MG63 (cell line): ENCODE measurements at places on chromosomes 5 and 9.
A peak's percentile ranks its signal among the peaks of the same experiment; 100 is the strongest.

GRCh38 chr5:172334196-172334595 lies 50.6 kb upstream of the UBTD2 start:
- peak; percentile 22 for DNase-seq

DNA sequence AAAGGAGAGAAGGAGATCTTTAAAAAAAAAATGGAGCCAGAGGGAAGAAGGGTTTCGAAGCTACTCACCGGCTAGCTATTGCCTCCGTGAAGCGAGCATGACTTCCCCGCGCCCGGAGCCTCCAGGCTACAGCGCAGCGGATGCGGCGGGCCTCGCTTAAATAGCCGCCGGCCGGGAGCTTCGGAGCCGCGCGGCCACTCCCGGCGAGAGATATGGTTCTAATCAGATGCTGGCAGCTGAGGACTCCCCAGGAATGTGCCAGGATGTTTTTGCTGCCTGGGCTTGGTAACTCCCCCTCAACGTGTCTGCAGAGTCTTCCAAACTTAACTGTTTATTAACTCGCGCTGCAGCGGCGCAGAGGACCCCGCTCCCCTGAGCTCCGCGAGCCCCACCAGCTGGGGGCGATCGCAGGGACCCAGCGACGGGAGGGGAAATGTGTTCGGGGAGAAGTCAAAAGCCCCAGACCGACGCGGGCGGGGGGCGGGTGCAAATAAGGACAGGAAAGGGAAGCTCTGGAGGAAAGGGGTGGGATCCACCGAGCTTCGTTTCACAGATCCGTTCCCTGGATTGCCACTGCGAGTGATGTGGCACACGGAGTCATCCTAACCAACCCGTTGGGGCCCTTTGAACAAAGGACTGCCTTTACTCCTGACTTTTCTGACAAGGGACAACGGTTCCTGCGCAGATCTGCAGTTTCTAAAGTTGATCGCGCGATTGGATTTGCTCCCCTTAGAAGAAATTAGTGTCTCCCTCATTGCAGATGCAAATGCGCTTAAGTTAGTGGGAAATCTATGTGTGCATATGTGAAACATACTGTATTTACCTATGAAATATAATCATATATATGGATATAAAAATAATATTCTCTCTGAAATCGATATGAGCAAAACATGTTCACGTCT lies at the start of gene DAB2:
TSS of gene DAB2 (minus strand) at position 245 of the 902 bp plus-strand sequence. CDS start 30,660 bp downstream, outside the sequence.
- DNase-seq, result peak; percentile 98

DNA sequence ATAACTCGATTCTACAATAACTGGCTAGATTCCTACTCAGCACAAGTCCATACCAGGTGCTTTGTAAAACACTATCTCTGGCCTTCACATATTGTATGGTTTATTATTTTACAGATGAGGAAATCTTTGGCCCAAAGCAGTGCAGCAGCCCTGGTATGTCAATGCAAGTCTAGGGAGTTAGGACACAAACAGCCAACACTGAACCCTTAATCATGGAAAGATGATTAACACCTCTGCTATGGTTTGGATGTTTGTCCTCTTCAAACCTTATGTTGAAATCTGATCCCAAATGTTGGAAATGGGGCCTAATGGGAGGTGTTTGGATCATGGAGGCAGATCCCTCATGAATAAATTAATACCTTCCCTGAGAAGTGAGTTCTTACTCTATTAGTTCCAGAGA lies 76.6 kb downstream of the MAPKAP1 start:
- no peak for DNase-seq

GRCh38 chr5:125722550-125722949 lies 700.7 kb upstream of the GRAMD2B start:
- peak; percentile 43 for DNase-seq

DNA sequence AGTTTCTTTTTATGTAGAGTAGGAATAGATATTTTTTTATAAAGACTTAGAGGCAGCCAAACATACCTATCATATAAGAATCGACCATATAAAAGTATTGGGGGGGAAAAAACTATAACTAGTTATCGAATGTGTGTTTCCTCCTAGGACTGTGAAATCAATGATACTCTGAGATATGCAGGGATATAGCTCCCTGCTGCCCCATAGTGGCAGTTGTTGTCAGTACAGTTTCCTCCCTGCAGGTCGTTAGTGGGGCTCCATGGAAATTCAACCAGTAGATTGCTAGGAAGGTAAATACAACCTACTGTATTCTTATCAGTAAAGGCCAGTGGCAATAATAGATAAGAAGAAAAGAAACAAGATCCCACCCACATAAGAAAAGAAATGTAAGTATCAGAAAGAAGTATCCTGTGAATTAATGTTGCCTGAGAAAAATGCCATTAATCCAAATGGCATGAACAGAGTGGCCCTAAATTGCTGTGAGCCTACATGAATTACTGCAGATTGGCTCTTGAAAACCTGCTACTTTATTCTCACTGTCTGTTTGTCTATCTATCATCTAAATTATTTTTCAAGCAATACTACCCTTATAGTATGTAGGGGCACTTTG lies 136.9 kb upstream of the FBN2 start:
- DNase-seq, result peak; percentile 44

DNA sequence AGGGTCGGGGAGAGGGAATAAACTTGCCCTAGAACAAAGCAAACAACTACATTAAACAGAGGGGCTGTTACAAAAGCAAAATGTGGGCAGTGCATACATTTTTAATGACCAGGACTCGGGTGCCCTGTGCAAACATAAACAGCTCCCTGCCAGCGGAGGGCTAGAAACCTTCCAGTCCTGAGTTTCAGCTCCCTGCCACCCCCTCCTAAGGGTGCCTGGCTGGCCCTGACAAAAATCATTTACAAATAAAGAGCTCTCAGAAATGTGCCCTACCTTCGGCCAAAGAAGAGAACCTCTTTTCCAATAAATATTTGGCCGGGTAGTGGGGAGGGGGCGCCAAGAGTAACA lies 29.5 kb downstream of the FOXD1 start:
- DNase-seq, result no peak

DNA sequence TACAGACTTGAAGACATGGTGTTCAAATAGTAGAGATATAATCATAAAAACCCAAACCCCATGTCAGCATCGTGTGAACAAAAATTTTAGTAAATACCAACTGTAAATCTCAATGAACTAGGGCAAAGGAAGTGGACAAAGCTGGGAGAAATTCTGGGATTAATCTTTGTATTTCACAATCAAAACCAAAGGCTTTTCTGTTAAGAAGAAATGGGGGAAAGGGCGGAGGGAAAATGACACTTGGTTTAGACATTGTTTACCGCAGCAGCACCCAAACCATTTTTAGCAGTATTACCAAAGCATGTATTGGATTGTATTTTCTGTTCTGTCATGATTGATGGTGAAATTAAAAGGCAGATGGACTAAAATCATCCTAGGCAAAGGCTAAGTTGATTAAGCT lies 134.2 kb upstream of the PRSS3 start:
- no peak for DNase-seq

GRCh38 chr9:98099898-98100297 lies 19.1 kb downstream of the TRIM14 start:
- no peak for DNase-seq

GRCh38 chr5:52684051-52684450 lies 103.7 kb upstream of the ITGA1 start:
- no peak for DNase-seq

GRCh38 chr9:133998915-133999595 lies 6.9 kb upstream of the VAV2 start:
- no peak for DNase-seq
